ENCODE measurements at places on chromosomes 7 and 10. TPM values are rescaled to one million over a fixed set of nuclear protein-coding genes. Genes with fewer than 3 reads are reported as not detected.

The GALNT17 gene
- not detected for total RNA-seq

The LOXL4 gene
- 0.46 TPM for total RNA-seq

- DNase-seq = no peak
These were observed 84.2 kb upstream of the FAM133B start for GRCh38 chr7:92674379-92674778.

The C7orf57 gene
- 0.29 TPM for total RNA-seq

- DNase-seq = no peak
These were observed 54.9 kb upstream of the NXPH1 start for GRCh38 chr7:8378349-8379019.

The RELN gene
- total RNA-seq = 0.63 TPM

Measured in LHCN-M2 (cell line).